ENCODE measurements at places on chromosomes 2 and 18.

DNA sequence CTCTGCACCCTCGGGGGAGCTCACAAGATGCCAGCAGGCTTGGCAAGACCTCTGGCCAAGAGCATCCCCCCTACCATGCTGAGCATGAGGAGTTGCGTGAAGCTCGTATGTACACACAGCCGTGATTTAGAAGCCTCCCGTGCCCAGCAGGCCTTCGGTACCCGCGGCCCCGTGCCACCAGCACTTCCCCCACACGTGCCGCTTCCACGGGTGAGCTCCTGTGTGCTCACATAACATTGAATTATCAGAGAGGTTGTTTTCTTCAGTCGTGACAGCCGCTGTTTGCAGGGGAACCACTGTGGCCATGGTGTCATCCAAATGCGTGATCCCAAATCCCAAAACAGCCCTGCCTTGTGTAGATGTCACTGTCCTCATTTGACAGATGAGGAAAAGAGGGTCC is 53.2 kb downstream of the GBX2 start:
- no peak for DNase-seq

- DNase-seq = no peak
Measured at GRCh38 chr2:209424199-209424701, 403 bp downstream of the MAP2 start.

GRCh38 chr2:37858400-37858711 is 66.7 kb upstream of the RMDN2 start:
- no peak for DNase-seq

- DNase-seq = no peak
Measured at GRCh38 chr2:99883358-99883757, 259.0 kb downstream of the AFF3 start.

- DNase-seq = no peak
Measured at GRCh38 chr2:86624267-86624547, 542 bp upstream of the RNF103 start.

- DNase-seq = no peak
Measured at GRCh38 chr2:233999182-233999581, 51.3 kb upstream of the SPP2 start.

GRCh38 chr2:231707625-231707926 is 749 bp upstream of the PTMA start:
- peak; percentile 33 for DNase-seq

DNA sequence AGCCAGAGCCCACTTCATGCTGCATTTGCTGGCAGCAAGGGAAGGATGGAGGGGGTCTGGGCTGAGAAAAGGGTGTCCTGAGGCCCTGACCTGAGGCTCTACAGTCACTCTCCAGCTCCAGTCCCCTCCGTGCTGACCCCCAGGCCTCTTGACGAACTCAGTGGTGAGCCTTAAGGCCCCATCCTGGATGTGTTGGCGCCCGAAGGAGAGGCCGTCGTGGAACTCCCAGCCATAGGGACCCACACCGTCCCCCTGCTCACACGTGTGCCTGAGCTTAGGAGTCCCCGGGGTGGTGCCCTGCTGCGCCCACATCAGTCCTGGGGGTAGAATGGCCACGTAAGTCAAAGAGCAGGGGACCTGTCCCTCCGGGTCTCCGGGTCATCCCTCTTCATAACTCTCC is 776 bp downstream of the MOGS start:
- DNase-seq = no peak

DNA sequence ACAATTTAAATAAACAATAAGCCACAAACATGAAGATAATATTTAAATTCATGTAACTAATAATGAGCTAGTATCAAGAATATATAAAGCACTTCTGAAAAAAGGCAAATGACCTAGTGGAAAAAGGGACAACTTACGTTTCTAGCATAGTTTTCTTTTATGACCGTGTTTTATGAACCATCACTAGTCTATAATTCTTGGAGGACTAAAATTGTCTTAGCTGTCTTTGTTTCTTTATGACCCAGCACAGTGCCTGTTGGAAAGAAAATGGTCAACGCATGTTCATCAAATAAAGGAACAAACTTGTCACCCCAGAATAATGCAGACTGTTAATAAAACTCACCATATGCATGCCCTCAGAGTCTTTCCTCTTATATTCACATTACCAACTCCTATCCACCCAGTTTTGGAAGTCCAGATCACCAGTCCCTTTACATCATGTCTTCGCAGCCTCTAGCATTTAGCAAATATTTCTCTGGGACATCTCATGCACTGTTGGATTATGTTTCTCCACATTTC is 57.4 kb upstream of the GRB14 start:
- DNase-seq = no peak

DNA sequence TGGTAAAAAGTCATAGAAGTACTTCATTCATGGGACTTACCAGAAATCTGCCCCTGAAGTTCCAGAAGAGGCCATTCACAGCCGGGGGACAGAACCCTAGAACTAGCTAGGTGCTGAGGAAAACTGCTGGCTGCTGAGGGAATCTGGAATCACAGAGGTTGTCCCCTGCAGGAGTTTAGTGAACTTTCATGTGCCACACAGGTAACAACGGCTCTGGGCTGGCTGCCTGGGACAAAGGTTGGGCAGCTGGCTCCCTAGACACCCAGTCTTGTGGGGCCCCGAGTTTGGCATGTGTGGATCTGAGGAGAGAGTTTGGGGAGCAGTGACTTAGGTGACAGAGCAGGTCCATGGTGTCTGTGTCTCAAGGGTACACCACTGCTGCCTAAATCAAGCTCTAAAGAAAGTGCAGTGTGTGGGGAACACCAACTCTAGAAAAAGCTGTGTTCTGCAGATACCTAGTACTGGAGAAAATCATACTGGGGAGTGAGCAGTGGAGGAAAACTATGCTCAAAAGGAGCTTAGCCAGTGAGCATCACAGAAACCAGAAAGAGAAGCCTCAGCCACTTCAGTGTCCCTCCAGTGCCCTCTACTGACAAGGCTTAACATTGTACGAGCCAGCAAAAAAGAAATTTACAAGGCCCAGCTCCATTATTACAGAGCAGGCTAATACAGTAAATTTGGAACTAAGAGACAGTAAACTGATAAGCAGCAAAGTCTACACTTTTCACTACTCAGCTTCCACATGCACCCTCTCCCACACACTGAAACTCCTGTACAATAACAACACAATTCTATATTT is 15.2 kb downstream of the GALNT3 start:
- no peak for DNase-seq

DNA sequence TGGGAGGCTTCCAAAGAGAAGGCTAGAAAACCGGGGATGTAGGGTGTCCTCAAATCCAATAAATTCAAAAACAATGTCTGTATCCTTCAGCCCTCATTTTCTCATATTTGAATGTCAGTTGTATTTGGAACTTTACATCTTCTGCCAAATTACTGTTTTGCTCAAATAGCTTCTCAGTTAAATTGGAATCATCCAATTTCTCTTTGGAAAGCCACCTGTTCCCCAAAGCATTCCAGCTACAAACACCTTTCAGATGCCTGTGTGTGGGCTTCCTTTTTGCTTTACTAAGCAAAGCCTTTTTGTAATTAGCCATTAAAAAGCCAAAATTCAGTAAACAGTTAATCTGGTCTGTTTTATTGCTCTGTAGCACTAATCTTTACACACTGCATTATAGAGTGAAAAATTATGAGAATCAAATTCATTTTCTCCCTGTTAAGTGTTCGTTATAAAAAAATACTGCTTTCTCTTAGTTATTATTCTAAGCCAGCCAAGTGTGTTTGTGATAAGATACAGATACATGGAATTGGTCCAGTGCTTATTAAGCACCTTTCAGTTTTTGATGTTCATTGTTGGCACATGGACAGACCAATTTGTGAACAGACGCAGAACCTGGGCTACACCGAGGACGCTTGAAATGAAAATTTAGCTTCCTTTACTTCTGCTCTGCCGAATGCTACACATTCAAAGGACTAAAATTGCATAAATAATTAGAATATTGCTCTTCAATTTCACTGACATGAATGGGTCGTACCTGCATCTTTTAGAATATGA is 151.6 kb downstream of the RTN4 start:
- DNase-seq = no peak

- DNase-seq = no peak
Measured at GRCh38 chr2:239690651-239691631, 290.1 kb upstream of the HDAC4 start.

GRCh38 chr18:74896390-74896991 is 298.8 kb downstream of the ZNF407 start:
- peak; percentile 4 for DNase-seq

- no peak for DNase-seq
Measured at GRCh38 chr2:68057658-68058396, 5.0 kb downstream of the C1D start.

DNA sequence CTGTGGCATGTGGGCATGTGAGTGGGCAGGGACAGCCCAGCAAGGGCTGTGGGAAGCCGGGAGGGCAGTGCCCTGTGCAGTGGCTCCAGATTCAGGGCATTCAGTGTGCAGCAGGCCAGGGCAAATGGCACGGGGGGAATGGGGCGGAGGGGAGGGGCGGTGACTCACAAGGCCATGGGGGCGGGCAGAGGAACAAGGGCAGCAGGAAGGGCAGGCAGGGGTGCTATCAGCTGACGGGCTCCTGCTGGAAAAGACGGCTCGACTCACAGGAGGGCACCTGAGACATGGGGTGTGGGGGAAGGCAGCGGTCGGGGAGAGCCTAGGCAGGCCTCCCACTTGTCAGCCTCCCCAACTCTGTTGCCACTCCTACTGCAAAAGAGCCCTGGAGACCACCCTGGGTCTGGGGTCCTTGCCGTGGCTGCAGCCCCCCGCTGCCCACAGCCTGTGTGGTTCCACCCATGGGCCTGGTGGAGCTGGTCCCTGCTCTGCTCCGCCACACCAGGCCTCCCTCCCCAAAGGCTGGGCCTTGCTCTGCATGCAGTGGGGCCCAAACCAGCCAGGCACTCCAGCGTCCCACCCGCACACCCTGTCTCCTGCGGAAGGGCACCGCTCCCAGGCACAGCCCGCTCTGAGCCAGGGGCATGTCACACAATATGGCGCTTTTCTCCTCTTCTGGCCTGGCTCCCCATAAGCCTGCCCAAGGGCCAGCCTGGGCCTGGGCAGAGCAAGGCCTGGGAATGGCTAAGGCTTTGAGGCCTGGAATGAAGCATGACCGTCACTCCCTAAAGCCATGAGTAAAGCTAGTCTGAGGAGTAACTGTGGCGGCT is 25.9 kb downstream of the HS6ST1 start:
- no peak for DNase-seq

GRCh38 chr2:33059471-33060156 is 112.9 kb downstream of the LTBP1 start:
- no peak for DNase-seq

DNA sequence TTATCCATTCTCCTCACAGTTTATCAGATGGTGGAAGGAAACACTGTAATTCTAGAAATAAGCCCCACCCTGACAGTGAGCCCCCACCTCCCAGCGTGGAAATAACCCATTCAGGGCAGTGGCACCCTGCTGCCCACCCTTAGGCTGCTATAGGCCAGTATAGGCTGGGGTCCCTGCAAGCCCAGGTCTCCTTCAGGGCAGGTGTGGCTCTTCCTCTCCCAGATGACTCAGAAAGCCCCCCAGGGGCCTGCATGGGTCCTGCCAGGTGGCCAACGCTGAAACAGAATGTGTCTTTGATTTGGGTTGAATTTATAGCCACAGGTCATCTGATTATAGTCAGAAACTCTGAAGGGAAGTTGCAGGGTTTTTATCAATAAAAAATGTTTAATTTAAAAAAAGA is 136.4 kb downstream of the SH3RF3 start:
- DNase-seq = no peak

DNA sequence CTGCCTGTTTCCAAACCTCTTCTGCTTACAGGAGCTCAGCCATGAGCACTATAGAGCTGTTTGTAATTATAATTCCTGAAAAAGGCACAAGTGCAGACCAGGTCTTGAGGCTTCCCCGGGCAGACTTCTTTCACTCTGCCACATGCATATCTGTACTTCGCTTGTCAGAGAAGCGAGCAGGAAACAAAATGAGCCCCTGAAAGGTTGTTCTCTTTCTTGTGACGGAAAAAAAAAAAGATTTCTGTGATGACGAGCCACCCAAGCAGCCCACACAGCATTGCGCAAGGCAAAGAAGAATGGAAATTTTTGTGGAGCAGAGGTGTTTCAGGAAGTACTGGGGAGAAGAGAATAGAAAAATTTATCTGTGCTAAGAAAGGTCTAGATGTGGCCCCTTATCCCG is 54.0 kb upstream of the LINC00305 start:
- DNase-seq = no peak

DNA sequence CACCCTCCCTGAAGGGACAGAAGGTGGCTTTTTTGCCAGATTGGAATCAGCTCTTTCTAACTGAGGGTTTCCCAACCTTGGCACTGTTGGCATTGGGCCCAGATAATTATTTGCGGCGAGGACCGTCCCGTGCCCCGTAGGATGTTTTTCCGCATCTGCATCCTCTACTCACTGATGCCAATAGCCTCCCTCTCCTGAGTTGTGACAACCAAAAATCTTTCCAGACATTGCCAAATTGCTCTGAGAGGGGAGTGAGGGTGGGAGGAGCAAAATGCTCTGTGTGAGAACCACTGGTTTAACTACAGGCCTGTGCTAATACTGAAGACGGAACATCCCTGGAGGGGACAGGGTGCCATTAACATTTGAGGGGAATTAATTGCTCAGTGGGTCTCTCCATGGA is 33.6 kb upstream of the GLI2 start:
- no peak for DNase-seq

- no peak for DNase-seq
Measured at GRCh38 chr18:48866028-48866733, 84.6 kb downstream of the SMAD7 start.

DNA sequence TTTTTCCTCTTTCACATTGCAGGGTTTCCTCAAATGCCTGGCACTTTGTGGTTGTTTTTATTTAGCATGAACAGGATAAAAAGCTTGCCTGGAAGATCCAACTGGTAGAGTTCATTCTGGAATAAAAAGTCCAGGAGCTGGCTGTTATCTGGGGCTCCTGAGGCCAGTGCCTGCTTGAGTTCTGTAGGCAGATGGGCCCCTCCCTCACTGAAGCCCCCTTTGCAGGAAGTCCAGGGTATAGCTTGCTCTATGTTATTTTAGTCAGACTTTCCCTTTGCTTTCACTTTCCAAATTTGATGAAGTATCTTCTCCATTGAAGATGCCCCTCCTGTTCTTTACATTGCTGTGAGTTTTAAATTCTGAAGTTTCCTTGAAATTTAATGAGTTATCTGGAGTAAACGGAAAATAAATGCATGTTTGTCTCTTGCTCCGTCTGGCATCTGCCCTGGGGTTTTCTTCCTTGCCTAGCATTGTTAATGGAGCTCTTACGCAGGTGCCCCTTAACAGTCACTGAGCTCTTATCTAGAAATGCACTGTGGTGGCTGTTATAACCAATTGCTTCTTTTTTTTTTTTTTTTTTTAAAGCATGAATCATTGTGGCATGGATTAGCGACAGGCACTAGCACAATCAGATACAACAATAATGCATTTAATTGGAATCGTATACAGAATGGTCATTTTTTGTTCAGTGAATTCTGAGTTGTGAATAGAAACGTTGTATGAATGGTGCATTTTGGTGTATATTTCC is 27.0 kb upstream of the LPIN1 start:
- DNase-seq = no peak

GRCh38 chr2:188132385-188132784 is 159.3 kb upstream of the GULP1 start:
- no peak for DNase-seq

- no peak for DNase-seq
Measured at GRCh38 chr2:138831691-138832090, 51.5 kb upstream of the NXPH2 start.

GRCh38 chr2:20052861-20053281 is 1.4 kb upstream of the LAPTM4A start:
- no peak for DNase-seq

All from stimulated activated CD8-positive, alpha-beta memory T cell treated with anti-CD3 and anti-CD28 coated beads, Interleukin-4, amount 100 ng/mL, for 24 hours (primary cell).